IMR-90 (cell line): ENCODE measurements at places on chromosomes 2 and 18. TPM values are rescaled to one million over a fixed set of nuclear protein-coding genes. Genes with fewer than 3 reads are reported as not detected.

The ACVR1C gene
- 0.18 and 0.28 TPM in 2 replicates for total RNA-seq

The GTF3C2 gene
- 23.1 and 25.5 TPM in 2 replicates for total RNA-seq

The MLPH gene
- 13.8 and 13.9 TPM in 2 replicates for total RNA-seq

The FAP gene
- total RNA-seq = 71.0 and 93.9 TPM in 2 replicates

DNA sequence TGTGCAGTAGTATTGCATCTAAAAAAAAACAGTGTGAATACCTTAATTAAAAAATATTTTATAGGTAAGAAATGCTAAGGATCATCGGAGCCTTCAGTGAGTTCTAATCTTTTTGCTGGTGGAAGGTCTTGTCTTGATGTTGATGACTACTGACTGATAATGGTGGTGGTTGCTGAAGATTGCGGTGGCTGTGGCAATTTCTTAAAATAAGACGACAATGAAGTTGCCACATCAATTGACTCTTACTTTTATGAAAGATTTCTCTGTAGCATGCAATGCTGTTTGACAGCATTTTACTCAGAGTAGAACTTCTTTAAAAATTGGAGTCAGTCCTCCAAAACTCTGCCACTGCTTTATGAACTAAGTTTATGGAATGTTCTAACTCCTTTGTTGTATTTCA is 36.2 kb downstream of the GLS start:
- DNase-seq = no peak
